Activated T-cell treated with anti-CD3 and anti-CD28 coated beads for 24 hours (primary cell): ENCODE measurements at places on chromosomes 6 and 20.

GRCh38 chr6:90136176-90136575 is 160.5 kb downstream of the BACH2 start:
- no peak for DNase-seq

- no peak for DNase-seq
These were observed 125.9 kb upstream of the TNFAIP3 start for GRCh38 chr6:137740967-137741761.

DNA sequence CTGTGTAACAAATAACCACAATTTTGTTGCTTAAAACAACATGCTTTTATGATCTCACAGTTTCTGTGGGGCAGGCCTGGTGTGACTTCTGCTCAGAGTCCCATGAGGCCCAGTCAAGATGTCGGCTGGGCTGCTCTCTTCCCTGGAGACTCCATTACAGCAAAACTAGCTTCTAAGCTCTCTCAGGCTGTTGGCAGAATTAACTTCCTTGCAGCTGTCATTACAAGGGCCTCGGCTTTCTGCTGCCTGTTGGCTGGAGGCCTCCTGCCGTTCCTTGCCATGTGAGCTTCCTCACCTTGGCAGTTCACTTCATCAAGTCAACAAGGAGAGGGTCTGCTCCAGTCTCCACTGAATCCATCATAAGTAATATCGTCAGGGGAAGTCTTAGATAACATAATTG is 659.2 kb downstream of the PRKN start:
- no peak for DNase-seq

GRCh38 chr6:15495375-15495901 is 167.4 kb downstream of the DTNBP1 start:
- no peak for DNase-seq

- DNase-seq = no peak
These were observed 266.0 kb upstream of the CITED2 start for GRCh38 chr6:139640448-139640847.

- DNase-seq = no peak
These were observed 52.8 kb downstream of the UST start for GRCh38 chr6:148799647-148800046.

GRCh38 chr6:75492386-75493153 is 1.0 kb downstream of the FILIP1 start:
- DNase-seq = no peak

DNA sequence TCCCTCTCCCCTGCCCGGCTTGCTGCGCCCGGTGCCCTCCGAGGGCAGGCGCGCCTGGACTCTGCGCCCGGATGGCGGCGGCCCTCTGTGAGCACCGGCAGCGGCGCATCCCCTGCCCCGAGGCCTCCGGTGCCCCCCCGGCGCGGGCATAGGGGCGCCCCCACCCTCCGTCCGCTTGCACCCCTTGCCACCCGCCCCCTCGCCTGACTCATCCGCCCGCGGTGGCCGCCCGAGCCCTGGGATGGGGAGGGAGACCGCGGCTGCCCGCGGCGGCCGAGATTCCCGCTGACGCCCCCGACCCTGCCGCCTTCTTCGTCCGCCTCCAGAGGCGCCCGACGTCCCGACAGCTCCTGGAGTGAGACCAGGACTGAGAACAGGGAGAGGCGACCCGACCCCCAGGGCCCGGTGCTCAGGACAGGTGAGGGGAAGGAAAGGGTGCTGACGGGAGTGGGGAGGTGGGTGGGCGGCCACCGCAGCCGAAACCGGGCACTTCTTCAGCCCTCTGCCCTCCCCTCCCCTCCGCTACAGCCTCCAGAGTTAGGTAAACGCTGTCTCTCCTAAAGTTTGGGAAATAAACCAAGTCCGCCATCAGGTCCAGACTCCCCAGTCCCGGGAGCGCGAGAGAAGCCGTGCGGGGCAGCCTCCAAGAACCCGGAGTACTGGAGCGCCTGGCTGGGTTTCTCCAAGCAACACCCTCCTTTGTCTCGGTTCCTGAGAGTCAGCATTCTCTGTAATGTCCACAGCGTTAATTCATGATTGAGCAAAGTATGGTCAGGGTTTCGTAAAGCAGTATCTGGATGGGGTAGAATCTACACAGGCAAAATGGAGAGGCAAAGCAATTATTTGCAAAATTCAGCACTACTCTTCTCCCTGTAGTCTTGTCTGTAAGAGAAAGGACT is 539 bp downstream of the TMEM200A start:
- no peak for DNase-seq

GRCh38 chr6:48141975-48142374 is 31.0 kb upstream of the PTCHD4 start:
- DNase-seq = no peak

GRCh38 chr20:55194947-55195346 is 719.6 kb downstream of the DOK5 start:
- DNase-seq = no peak

DNA sequence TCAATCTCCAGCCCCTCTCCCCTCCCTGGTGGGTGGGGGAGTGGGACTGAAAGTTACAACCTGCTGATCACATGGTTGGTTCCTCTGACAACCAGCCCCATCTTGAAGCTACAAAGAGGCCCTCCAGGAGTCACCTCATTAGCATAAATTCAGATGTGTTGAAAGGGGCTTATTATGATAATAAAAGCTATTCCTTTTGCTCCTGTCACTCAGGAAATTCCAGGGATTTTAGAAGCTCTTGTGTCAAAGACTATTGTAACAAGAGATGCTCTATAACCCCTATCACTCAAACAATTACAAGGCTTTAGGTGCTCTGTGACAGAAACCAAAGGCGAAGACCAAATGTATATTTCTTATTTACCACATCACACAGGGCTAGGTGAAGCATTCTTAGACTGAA is 30.1 kb upstream of the MBOAT1 start:
- DNase-seq = no peak
